ENCODE measurements at places on chromosomes 3 and 15.

GRCh38 chr3:70182166-70182565, 130.3 kb downstream of the MDFIC2 start:
- no peak for DNase-seq

DNA sequence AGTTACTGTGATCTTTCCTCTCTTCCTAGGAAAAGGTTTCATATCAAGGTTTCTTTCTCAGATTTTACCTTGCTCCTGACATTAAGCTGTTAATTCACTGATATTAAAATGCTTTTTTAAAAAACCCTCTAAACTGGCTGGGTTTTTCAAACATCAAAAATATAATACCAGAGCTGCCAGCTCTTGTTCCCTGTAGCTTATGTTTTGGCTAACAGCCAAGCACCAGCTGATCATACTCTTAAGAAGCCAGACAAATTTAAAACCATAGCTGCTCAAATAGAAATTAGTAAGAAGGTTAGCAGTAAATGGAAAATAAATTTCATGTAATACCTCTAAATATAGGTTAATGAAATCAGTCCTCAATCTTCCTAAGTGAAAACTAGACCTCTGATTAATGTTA, 657.5 kb downstream of the GRM7 start:
- DNase-seq: no peak

- DNase-seq: no peak
Observed at GRCh38 chr3:72590732-72591221, 257.5 kb downstream of the SHQ1 start.

- DNase-seq: no peak
Observed at GRCh38 chr3:42061025-42061712, 30.0 kb upstream of the TRAK1 start.

DNA sequence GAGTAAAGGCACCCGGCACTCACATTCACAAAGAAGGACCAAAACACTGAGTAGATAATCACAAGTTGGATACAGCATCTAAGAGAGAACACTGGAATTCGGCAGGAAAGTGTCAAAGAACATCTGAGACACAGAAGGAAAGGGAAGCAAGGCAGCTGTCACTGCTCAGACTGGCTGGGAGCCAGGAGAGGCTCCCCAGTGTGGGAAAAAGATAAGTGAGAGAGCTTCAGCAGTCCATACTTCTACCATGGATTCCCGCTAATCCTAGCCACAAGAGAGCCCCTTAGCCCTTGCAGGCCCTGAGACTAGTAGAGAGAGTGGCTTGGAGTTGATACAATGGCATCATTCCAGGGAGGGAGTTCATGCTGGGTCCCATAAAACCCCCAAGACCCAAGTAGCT, 36.7 kb upstream of the CP start:
- DNase-seq: no peak
